ENCODE measurements at places on chromosomes 16 and 17.

- DNase-seq: no peak
Measured at GRCh38 chr16:9821970-9822369, 360.3 kb downstream of the GRIN2A start.

DNA sequence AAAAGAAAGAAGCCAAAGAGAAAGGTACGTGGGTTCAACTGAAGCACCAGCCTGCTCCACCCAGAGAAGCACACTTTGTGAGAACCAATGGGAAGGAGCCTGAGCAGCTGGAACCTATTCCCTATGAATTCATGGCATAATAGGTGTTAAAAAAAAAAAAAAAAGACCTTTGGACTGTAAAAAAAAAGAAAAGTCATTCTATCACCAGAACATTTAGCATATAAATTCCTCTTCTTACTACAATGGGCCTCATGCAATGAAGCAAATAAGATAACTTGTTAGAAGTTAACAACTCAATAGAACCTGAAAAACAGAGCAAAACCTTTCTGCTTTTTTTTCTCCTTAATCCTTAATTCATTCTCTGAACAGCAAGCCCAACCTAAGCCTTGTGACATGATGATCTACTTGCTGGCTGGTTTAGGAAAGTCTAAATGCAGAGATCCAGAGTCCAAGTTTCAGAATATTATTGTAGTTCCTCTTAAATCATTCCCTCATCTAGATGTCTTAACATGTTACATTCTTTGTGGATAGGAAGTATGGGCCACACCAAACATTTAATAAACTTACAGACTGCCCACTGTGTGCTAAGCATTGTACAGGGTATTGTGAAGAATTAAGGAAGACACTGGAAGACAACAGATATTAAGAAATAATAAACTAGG is 45.4 kb downstream of the BRCA1 start:
- DNase-seq: no peak

DNA sequence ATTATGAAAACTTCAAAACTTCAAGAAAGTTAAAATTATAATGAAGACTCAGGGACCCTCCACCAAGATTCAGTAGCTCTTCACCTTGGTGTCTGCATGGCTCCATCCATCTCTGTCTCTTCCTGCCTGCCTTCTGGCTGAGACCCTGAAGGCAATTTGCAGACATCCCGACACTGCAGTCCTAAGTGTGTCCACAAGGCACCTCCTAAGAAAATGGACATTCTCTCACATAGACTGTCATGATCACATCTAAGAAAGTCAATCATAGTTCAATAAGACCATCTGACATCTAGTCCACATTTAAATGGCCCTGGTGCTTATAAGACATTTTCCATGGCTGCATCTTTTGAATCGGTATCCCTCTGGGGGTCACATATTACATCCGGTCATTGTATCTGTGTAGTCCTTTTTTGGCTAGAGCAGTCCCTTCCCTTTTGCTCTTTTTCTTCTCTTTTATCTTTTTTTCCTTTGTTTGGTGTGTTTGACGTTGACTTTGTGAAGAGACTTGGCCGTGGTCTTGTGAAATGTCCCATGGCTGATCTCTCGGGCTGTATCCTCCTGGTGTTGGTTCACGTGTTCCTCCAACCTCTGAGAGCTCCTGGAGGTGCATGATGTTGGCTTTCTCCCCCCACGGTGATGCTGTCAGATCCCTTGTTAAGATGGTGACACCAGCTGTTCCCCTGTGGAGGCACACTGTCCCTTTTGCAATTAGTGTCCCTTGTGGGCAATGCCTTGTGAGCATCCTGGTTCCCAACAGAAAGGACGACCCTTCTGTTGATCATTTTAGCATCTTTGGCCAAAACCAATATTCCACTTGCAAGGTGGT is 5.0 kb upstream of the TNFRSF13B start:
- no peak for DNase-seq

- peak; percentile 83 for DNase-seq
Measured at GRCh38 chr17:45248132-45248957, 13.5 kb downstream of the SPATA32 start.

DNA sequence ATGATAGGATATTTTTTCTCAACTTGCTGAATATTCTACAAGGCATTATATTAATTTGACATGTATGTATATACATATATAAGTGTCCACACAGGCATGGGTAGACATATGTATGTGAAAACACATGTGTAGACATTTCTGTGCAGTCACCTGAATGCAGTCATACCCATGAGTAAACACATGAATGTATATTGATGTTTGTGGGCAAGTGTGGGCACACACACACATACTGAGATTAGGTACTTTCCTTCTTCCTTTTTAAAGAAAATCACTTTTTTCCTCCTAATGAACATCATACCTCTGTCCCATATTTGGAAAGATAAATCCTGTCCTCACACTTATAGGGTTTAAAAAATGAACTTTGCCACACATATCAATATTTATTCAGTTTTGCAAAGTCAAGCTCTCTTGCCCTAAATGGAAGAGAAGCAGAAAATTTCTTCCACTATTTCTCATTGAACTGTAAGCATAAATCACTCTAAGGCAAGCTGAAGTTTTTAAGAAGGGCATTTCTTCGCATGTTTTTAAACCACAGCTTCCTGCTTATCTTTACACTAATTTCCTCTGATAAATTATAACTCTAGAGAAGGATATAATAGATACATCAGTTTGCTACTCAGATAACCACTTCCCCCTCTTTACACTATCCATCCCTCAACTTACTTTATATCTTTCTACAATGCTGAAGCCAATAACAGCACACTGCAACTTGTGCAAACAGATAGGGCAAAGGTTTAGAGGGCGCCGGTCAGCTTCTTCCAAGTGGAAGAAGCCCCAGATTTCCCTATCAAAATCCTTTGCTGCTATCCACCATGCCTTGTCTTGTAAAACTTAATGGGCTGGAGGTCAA is 49.6 kb upstream of the LRRC37A3 start:
- no peak for DNase-seq

- no peak for DNase-seq
Measured at GRCh38 chr17:83072600-83073358, 6.6 kb upstream of the METRNL start.

GRCh38 chr16:23900480-23901177 is 64.8 kb downstream of the PRKCB start:
- no peak for DNase-seq

GRCh38 chr17:76734080-76734840 is 2.9 kb downstream of the SRSF2 start:
- no peak for DNase-seq

- DNase-seq: no peak
Measured at GRCh38 chr17:17722906-17723353, 41.7 kb downstream of the RAI1 start.

GRCh38 chr17:16294560-16294959 is 58.7 kb downstream of the CENPV start:
- no peak for DNase-seq

GRCh38 chr17:64599187-64599676 is 62.9 kb downstream of the SMURF2 start:
- peak; percentile 61 for DNase-seq

- no peak for DNase-seq
Measured at GRCh38 chr17:17474341-17474740, 2.5 kb upstream of the MED9 start.
